ENCODE measurements at places on chromosomes 16 and 17. TPM values are rescaled to one million over a fixed set of nuclear protein-coding genes. Genes with fewer than 3 reads are reported as not detected.

The CTRB2 gene
- polyA plus RNA-seq, result not detected

The SECTM1 gene
- polyA plus RNA-seq, result not detected

The KRTAP4-5 gene
- polyA plus RNA-seq, result not detected

The ORAI3 gene
- 58.6 TPM for polyA plus RNA-seq

The KRT20 gene
- polyA plus RNA-seq, result not detected

The SMPD3 gene
- 0.42 TPM for polyA plus RNA-seq

The TNFRSF17 gene
- 15.0 TPM for polyA plus RNA-seq

The MRPL12 gene
- 10.2 TPM for polyA plus RNA-seq

The SLFN14 gene
- not detected for polyA plus RNA-seq

The TBC1D3C gene
- polyA plus RNA-seq, result not detected

The CD300A gene
- polyA plus RNA-seq, result not detected

The KRTAP4-9 gene
- polyA plus RNA-seq, result not detected

The ALDOC gene
- polyA plus RNA-seq, result 22,599 TPM

The ADAMTS18 gene
- polyA plus RNA-seq, result 1.5 TPM

The ZSCAN10 gene
- not detected for polyA plus RNA-seq

The SPNS2 gene
- 10.9 TPM for polyA plus RNA-seq

The SEZ6L2 gene
- polyA plus RNA-seq, result 97.4 TPM

The SLC6A4 gene
- not detected for polyA plus RNA-seq

The COG1 gene
- polyA plus RNA-seq, result 26.0 TPM

The ITGB4 gene
- not detected for polyA plus RNA-seq

The MFAP4 gene
- not detected for polyA plus RNA-seq

The DHRS7B gene
- polyA plus RNA-seq, result 80.2 TPM

The GHDC gene
- polyA plus RNA-seq, result 1.2 TPM

The DRG2 gene
- polyA plus RNA-seq, result 15.4 TPM

The ASGR1 gene
- polyA plus RNA-seq, result 5.0 TPM

The PLA2G10 gene
- polyA plus RNA-seq, result 0.73 TPM

The PIMREG gene
- 5.1 TPM for polyA plus RNA-seq

The CIBAR2 gene
- polyA plus RNA-seq, result not detected

The IGFALS gene
- polyA plus RNA-seq, result not detected

The MTSS2 gene
- polyA plus RNA-seq, result 6.5 TPM

The TMC5 gene
- polyA plus RNA-seq, result not detected

The CDH13 gene
- polyA plus RNA-seq, result 7.3 TPM

The UBN1 gene
- polyA plus RNA-seq, result 0.97 TPM

The OR3A3 gene
- not detected for polyA plus RNA-seq

The SEBOX gene
- polyA plus RNA-seq, result not detected

The TBC1D3D gene
- 2.5 TPM for polyA plus RNA-seq

The HS3ST4 gene
- 8.8 TPM for polyA plus RNA-seq

The KRTAP2-2 gene
- polyA plus RNA-seq, result not detected

The CTRB1 gene
- not detected for polyA plus RNA-seq

The ST6GALNAC1 gene
- not detected for polyA plus RNA-seq

The MT4 gene
- polyA plus RNA-seq, result not detected

The SMIM22 gene
- polyA plus RNA-seq, result not detected

The CCL4 gene
- not detected for polyA plus RNA-seq

The CBX2 gene
- polyA plus RNA-seq, result not detected

The CLEC3A gene
- not detected for polyA plus RNA-seq

The BIRC5 gene
- polyA plus RNA-seq, result not detected

The SMURF2 gene
- 4.6 TPM for polyA plus RNA-seq

The TBC1D3I gene
- polyA plus RNA-seq, result not detected

The SARM1 gene
- 3.2 TPM for polyA plus RNA-seq

The MFSD11 gene
- 37.8 TPM for polyA plus RNA-seq

The PIK3R5 gene
- not detected for polyA plus RNA-seq

The ADCY7 gene
- not detected for polyA plus RNA-seq

The RAB37 gene
- not detected for polyA plus RNA-seq

The NPIPA2 gene
- polyA plus RNA-seq, result 1.1 TPM

The RMI2 gene
- 1.8 TPM for polyA plus RNA-seq

The FOXN1 gene
- not detected for polyA plus RNA-seq
